Kidney epithelial cell (primary cell): ENCODE measurements at places on chromosomes 7 and 10. TPM values are rescaled to one million over a fixed set of nuclear protein-coding genes. Genes with fewer than 3 reads are reported as not detected.

ANXA8 gene
- 2.6 and 4.6 TPM in 2 replicates for total RNA-seq

PRKCQ gene
- total RNA-seq, result 7.7 and 8.1 TPM in 2 replicates

ANLN gene
- 14.3 and 15.4 TPM in 2 replicates for total RNA-seq

RARRES2 gene
- total RNA-seq, result 0.38 and 2.3 TPM in 2 replicates

OR9A2 gene
- not detected in 2 replicates for total RNA-seq

INHBA gene
- 76.1 and 77.1 TPM in 2 replicates for total RNA-seq
